Activated CD8-positive, alpha-beta memory T cell treated with anti-CD3 and anti-CD28 coated beads, Interleukin-2, amount 50 U/mL, for 4 hours (primary cell): ENCODE measurements at places on chromosomes 3 and 15.

GRCh38 chr3:136074546-136075170 is 109.1 kb downstream of the PPP2R3A start:
- DNase-seq: no peak

DNA sequence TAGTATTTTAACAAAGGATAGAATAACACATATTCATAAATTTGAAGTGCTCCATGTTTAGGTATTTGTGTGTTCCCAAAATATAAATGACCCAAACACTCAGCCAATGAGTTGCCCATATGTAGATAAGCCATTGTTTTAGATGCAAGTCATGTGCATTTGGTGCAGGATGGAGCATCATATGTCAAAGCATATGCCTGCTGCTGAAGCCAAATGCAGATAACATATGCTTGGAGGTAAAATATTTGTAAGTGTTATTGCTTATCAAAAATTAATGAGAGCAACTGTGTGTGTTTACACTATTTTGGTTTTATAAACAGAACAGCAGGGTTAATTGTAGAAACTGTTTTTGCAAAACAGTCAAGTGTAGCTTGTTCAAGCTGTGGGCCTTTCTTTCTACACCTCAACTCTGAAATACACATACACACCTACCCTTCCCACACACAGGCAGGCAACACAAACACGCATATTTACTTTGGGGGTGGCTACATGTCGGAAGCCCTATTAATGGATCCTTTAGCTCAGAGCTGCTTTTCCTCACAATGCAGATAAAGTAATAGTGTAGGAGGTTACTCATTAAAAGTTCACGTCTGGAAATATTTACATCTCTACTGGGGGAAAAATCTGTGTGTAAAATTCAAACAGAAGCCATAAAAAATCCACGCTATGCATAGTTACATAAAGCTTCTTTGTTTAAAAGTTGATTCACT is 521.4 kb downstream of the ZNF385D start:
- DNase-seq: no peak

DNA sequence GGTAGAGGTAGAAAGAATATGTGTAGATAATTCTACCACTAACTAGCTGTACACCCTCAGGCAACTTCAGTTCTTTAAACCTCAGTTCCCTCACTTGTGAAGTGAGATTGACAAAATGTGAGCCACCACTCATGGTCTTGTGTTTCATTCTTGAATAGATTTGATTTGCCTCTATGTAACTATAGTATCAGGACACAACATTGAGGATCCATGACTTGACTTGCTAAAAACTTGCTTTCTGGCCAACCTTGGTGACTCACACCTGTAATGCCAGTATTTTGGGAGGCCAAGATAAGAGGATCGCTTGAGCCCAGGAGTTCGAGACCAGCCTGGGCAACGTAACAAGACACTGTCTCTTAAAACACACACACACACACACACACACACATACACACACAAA is 115.8 kb upstream of the FLNB start:
- no peak for DNase-seq

GRCh38 chr3:169634618-169635236 is 28.8 kb downstream of the MECOM start:
- DNase-seq: no peak

GRCh38 chr3:7503431-7503830 is 642.5 kb downstream of the GRM7 start:
- no peak for DNase-seq

DNA sequence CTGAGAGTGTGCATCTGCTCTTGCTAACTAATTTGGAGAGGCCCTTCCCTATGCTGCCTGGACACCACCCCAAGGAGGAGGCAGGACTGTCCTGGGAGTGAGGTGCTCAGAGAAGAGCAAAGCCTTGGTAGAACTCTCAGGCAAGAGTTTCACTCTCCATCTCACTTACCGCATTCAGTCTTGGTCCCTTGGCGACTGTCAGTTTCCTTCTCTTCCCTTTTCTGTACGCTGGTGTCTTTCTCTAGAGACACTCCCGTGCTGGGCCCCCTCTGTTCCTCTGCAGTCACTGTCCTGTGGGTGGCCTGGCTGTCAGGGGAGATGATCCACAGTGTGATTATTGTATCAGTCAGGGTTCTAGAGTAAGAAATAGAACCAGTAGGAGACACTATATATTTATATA is 44.0 kb downstream of the IDH2 start:
- DNase-seq: no peak

- no peak for DNase-seq
Measured at GRCh38 chr3:52218937-52219650, 6.4 kb downstream of the TLR9 start.

DNA sequence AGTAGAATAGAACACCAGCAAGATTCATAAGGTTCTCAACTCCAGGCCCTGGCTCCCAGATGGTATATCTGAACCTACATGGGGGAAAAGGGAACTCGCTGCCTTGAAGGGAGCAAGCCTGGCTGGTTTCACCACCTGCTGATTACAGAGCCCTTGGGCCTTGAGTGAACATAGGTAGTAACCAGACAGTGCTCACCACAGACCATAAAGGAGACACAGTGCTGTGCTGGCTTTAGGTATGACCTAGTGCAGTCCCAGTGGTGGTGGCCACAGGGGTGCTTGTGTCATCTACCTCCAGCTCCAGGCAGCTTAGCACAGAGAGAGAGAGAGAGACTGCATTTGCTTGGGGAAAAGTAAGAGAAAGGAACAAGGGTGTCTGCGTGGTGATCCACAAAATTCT is 409.8 kb downstream of the FGF12 start:
- no peak for DNase-seq

DNA sequence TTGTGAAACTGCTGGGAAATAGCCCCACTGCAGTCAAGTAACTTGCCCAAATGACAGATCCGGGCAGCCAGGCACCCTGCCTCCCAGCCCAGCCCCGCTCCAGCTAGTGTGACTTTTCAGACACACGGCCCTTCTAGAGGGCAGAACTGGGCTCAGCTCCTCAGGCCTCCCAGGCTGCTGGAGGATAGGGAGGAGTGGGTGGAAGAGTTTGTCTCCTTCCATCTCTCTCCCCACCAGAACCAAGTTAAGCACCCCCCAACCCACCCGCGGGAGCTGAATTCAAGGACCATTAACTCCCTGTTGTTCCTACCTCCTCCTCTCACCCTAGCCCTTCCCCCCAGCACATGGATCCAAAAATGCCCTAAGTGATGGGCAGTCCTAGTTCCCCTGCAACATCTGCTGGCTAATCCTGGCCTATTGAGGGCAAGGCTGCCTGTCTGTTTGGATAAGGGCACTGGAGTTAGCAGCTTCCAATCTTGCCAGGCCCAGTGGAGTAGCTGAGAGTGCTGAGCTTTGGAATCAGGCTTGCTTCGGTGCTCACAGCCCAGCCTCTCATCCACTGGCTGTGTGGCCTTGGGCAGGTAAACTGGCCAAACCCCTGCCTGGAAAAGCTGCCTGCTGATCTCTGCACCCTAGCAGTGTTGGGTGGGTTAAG is 3.1 kb downstream of the CCDC33 start:
- DNase-seq: no peak

DNA sequence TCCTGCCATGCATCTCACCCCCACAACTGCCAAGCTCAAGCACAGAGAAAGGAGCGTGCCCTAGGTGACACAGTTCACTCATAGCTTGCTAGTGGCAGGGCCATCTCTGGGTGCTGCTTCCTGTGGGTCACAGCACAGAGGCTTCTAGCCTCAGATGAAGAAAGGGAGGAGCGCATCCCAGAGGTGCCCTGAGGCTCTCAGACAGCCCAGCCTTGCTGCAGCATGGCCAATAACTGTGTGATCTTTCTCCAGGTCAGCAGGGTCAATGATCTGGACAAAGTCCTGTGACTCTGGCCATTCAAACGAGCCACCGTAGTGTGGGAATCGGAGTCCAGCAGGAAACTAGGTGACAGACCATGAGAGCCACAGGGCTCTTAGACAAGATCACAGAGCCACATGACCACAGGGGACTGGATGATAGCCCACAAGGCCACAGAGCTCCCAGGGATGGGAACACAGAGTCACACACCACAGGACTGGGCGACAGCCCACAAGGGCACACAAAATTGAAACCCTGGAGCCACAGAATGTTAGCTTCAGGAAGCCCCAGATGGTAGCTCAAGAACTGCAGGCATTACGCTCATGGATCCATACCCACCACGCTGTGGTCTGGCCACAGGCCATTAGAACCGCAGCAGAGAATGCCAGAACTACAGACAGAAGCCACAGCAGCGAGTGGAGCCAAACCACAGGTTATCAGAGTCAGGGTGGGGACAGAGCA is 25.9 kb upstream of the GRIP2 start:
- DNase-seq: no peak

DNA sequence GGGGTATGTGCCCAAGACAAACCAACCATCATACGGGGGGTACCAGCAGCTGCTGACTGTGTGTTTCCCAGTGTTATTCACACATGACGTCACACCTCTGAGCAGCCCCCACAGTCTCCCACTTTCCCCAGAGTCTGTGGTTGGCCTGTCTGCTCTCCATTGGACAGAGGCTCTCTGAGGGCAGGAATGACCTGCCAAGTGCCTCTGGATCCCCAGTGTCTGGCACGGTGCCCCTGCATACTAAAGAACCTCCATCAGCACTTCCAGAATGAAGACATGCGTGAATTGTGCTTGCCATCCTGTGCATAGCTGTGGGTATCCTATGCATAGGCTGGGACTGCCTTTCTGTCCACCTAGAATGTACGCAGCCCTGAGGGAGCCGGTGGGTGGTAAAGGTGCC is 3.5 kb upstream of the CCDC9B start:
- DNase-seq: no peak

GRCh38 chr3:27642796-27643195 is 79.3 kb downstream of the EOMES start:
- DNase-seq: no peak

DNA sequence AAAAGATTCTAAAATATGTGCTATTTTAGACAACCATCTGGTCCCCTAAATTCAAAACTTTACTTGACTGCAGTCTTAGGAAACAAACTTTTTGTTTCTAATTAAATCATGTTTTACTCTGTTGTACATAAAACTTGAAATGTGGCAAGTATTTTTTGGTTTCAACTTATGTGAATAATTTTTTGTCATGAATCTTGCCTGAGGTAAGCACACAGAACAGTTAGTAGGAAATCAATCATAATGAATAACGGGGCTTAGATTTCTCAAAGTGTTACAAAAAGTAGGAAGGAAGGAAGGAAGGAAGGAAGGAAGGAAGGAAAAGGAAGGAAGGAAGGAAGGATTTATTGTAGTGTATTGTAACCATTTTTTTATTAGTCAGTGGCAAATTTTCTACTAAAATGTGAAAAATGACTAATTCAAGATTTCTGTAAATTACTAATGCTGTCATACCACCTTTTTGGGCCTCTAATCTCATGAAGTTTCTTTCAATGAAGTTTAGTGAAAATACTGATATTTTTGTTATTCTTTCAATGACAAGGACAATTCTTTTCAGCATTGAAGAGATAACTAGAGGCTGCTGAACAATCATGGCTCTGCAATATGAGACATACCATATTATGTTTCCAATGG is 1689.2 kb downstream of the OTOL1 start:
- DNase-seq: no peak

GRCh38 chr3:97694876-97695275 is 69.7 kb upstream of the ARL6 start:
- no peak for DNase-seq

DNA sequence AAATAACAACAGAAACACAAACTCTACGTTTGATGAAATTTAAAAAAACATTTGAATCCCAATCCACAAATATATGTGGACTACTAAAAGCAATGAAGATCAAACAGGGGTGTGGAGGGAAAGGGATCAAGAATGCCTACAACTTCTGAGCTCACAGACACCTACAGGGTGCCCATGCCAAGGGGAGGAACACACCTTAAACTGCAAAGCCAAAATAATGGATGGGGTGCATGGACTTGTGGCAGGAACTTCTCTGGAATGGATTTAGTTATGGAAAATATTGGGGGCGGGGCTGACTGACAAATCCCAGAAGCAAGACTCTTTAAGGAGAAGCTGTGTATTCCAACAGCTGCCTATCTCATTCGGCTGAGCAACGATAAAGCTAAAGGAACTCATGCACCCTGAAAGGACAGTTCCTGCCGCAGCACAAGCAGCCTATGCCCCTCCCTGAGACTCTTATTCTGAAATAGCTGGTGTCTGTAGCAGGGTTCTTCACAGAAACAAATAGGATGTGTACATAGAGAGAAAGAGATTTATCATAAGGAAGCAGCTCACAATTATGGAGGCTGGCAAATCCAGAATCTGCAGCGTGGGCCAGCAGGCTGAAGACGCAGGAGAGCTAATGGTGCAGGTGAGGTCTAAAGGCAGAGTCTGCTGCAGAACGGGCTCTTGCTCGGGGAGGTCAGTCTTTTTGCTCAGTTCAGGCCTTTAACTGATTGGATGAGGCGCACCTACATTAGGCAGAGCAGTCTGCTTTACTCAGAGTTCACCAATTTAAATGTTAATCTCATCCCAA is 24.5 kb upstream of the PLA2G4D start:
- DNase-seq: no peak

DNA sequence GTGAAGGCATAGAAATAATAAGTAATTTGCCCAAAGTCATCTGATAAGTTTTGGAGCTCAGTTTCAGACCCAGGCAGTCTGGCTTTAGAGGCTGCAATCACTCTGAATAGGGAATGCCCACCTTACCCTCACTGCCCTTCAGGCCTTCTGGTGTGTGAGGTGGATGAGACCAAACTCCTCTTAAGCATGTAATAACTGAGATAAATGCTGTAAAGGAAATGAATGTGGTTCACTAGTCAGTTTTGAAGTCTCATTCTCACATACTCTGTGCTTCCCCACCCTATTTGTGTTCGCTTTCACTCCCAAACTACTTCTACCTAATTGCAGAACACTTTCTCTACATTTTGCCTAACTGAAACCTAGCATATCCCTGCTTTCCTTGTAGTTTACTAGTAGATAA is 144.1 kb downstream of the FILIP1L start:
- no peak for DNase-seq

GRCh38 chr3:22960105-22960984 is 242.8 kb upstream of the UBE2E2 start:
- DNase-seq: no peak

GRCh38 chr3:81500039-81500438 is 261.4 kb downstream of the GBE1 start:
- no peak for DNase-seq

DNA sequence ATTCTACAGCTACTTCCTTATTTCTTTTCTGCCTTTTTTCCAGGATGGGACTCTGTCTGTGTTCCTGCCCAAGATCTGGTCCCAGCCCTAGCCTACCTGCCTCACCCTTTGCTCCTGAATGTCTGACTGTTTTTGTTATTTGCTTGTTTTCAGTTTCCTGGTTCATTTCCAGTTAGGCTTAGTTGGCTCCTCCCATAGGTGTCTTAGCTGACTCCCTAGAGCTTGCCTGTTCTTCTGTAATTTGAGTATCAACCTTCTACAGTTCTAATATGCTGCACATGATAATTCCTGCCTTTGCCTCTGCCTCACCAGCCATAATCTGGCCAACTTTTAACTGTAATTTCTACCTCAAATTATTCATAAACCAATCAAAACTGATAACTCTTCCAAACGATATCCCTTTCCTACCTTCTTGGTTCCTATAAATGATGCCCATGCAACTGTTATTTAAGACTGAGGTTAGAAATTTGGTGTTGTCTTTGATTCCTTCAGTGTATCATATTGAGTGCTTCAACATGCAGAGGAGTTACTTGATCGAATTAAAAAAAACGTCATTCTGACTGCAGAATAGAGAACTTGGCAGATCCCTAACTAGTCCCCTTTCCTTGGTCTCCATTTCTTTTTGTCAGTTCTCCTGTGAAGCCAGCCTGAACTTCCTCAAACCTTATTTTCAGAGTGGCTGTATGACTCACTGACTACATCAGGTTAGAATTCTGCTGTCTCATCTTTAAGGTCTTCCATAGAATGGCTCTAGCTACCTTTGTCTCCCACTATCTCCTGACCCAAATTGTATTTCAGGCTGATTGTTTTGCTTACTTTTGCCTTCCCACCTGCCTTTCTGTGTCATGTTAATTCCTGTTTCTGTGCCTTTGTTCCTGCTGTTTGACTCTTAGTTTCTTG is 8.4 kb downstream of the GOLM2 start:
- DNase-seq: no peak
